ENCODE measurements at places on chromosomes 6 and 20.

DNA sequence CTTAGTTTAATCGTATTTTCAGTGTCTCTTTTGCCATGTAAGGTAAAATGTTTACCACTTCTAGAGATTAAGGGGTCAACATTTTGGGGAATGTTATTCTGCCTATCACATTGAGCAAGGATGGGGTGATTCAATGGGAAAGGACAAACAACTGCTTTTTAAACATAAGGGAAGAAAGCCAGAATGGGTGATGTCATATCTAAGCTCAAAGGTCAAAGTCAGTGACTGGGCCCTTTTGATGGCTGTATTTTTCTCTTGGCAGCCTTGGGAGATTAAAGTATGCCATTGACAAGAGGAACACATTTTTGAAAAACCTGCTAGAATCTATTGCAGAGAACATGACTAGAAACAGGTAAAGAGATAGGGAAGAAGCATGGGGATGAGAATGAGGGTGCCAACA, 477.3 kb upstream of the IRAK1BP1 start:
- DNase-seq = no peak

GRCh38 chr6:150987855-150988464, 122.5 kb downstream of the MTHFD1L start:
- no peak for DNase-seq

GRCh38 chr20:54138427-54138826, 35.4 kb downstream of the CYP24A1 start:
- no peak for DNase-seq

DNA sequence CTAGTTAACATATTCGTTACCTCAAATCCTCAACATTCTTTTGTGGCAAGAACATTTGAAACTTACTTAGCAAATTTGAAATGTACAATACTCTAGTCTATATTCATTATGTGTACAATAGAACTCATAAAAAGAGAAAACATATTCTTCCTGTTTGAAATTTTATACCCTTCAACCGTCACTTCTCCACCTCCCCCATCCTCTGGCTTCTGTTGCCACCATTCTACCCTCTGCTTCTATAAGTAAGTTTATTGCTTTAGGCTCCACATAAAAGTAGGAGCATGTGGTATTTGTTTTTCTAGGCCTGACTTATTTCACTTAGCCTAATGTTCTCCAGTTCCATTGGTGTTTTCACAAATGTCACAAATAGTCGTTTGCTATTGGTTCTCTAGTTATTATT, 205.3 kb downstream of the TENT5A start:
- DNase-seq = no peak

GRCh38 chr6:10141746-10142443, 273.0 kb downstream of the TFAP2A start:
- no peak for DNase-seq

GRCh38 chr20:34946661-34947060, 8.9 kb downstream of the GSS start:
- DNase-seq = no peak

DNA sequence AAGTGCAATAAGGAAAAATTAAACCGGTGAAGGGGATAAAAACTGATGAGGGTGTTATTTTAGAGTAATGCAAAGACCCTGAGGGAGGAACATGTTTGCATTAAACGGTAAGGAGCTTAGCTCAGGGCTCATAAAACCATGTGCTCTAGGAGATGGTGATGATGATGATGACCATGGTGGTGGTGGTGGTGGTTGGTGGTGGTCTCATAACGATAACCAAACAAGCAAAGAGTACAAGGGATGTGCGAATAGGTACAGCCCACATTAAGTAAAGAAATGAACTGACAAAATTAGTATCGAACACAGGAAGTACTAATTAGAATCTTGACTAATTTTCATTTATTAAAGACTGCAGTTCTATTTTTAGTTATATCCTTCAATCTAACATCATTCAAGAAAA, 139.1 kb downstream of the ATXN1 start:
- DNase-seq = no peak

GRCh38 chr6:36793296-36793912, 45.8 kb downstream of the CPNE5 start:
- no peak for DNase-seq

DNA sequence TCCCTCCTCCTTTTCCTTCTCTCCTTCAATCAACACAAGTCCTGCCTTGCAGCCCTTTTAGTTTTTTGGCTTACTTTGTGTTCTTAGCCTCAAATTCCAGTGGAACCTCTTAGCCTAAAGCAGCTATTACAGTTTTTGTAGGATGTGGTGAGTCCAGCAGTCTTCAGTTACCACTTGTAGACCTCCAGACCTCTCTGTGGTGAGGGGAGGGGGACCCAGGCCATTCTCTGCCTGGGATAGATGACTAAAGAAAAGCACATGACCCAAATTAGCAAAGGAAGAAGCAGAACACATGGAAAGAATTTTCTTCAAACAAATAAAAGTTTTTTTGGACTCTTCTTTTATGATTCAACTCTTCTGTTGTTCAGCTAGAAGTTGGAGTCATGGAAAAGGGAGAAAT, 246.5 kb downstream of the HAO1 start:
- no peak for DNase-seq

GRCh38 chr6:119158057-119158848, 79.8 kb upstream of the FAM184A start:
- DNase-seq = no peak

DNA sequence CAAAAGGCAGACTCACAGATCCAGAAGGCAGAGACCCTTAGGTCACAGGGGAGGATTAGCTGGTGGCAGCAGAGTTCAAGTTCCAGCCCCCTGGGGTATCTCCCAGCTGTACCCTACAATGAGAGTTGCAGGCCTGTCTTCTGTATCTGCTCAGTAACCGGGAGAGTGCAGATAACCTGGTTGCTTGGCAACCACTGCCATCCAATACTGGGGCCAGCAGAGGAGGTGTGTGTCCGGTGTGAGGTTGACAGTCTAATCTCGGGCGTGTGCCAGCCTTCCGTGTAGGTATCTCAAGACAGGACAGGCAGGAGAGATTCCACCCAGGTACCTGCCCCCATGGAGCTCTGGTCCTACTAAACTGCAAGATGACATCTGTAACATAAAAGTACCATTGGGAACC, 56.6 kb upstream of the TBC1D7 start:
- DNase-seq = peak; percentile 26

DNA sequence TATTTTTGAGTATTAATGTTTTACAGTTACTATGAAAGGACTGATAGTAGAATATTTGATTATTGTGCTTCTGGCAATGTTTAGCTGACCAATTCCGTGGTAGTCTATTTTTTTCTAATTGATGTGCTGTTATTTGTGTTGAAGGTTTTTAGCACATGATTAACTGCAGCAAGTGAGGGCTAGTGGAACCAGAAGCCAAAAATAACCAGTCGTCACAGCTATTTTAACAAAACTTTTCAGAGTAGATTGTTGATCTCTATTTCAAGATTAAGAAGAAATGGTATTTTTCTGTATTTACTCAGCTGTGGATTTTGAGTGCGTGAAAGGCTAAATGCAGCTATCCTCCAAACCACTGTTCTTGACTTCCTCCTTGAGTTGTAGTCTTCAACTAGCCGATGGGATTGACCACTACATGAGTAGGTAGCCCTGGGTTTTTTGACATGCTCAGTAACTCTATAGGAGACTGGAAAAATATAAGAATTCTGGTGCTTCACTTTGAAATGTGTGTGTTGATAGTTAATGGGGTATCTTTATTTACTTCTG, 258.0 kb downstream of the ZFAND3 start:
- DNase-seq = no peak

DNA sequence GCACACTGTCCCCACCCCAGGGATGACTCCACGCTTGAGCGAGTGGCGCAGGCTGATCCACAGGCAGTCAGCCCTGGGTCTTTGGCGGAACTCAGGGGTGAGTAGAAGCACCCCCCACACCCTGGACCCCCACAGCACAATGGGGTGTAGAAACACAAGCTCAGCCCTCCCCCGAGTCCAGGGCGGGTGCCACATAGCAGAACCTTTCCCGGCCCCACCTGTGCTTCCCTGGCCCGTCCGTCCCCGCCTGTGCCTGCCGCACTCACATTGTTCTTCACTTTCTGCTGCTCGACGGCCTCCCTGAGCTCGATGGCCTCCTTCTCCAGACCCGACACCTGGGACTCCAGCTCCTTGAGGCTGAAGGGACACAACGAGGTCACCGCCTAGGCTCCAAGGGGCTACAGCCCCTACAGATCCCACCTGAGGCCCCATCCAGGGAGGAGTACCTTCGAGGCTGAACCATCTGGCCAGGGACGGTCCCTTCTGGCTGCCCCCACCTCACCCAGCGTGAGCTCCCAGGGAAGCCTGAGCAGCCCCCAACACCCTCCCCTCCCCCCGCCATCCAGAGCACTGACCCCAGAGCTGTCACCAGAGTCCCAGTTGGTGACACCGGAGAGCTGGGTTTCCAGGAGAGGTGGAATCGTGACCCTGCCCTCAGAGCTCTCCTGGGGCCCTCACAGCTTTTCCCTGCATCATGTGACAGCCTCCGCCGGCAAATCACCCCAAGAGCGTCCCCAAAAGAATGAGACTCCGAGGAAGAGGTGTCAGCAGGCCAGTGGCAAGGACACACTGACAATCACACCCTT, 55.6 kb downstream of the DSTN start:
- no peak for DNase-seq

- DNase-seq = no peak
Measured at GRCh38 chr20:24608926-24609667, 139.7 kb downstream of the SYNDIG1 start.

GRCh38 chr6:157539421-157539822, 158.4 kb downstream of the ZDHHC14 start:
- no peak for DNase-seq

DNA sequence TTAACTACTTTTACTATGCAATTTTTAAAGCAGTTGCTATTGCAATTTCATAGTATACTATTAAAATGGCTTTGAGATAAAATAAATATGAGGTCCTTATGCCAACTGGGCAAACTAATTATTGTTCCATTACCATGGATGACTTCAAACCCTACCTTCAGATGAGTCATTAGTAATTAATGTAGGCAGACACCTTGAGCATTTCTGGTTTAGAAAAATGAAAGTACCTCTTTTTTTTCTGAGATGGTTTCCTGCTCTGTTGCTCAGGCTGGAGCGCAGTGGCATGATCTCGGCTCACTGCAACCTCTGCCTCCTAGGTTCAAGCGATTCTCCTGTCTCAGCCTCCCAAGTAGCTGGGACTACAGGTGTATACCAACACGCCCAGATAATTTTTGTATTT, 11.9 kb downstream of the ASF1A start:
- no peak for DNase-seq

DNA sequence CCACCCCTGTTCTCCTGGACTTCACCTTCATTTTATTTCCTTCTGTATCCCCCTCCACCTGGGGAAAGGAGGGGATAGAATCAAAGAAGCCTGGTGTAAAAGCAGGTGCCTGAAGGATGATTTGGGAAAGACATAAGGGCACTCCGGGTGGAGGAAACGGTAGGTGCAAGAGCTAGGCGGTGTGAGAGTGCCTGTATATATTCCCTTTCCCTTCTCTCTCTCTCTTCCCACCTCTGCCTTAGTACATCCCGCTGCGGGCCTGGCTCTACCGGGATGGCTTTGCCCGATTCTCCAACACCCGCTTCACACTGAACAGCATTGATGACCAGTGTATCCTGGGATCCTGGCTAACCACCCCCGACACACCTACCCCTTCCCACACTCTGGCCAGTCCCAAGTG, 26.2 kb downstream of the PDRG1 start:
- DNase-seq = no peak

DNA sequence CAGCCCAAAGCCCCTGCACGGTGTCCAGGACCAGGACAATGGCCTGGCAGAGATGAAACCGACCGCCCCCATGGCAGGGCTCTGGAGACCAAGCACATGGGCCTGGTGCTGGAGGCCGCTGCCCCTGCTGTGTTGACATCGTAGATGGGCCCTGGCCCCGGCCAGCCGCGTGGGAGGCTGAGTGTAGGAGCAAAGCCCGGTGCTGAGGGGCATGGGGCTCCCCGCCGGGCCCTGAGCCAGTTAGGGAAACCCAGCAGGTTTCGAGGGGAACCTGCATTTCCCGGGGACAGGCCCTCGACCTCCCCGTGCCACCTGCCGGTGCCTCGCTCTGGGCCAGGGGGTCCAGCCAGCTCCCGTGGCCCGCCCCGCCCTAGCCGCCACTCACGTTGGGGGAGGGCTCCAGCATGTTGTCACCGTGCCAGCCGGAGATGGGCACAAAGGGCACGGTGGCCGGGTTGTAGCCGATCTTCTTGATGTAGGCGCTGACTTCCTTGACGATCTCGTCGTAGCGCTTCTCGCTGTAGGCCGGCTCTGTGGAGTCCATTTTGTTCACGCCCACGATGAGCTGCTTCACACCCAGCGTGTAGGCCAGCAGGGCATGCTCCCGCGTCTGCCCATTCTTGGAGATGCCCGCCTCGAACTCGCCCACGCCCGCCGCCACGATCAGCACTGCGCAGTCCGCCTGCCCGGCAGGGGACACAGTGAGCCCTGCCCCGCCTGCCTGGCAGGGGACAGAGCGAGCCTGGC, 4.3 kb downstream of the EEF1A2 start:
- DNase-seq = no peak

DNA sequence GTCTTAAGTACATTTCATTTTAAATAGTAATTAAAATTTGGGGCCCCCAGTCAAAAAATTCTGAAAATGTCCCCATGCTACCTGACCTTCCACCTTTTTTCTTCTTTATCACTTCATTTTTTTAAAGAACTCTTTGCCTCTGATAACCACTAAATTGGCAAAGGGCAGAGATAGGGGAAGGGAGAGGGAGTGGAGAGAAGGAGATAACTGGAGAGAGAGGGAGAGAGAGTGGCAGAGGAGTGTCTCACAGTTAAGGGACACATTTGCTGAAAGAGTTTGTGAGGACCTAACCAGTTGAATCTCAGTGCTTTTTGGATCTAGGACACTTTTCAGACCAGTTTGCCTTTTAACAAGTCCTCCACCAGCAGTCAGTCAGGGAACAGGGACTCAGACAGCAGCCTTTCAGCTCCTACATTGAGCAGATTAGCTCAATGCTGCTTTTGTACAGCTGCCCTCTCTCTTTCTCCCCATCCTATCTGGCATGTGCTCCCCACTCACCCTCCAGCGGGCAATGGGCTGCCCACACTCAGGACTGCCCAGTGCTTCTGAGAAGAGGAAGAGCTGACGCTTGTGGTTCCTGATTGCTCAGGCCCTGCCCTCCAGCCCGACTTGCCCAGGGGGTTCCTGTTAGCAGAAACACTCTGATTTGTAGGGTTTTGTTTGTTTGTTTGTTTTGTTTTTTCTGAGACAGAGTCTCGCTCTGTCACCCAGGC, 14.4 kb downstream of the ARMC2 start:
- no peak for DNase-seq

DNA sequence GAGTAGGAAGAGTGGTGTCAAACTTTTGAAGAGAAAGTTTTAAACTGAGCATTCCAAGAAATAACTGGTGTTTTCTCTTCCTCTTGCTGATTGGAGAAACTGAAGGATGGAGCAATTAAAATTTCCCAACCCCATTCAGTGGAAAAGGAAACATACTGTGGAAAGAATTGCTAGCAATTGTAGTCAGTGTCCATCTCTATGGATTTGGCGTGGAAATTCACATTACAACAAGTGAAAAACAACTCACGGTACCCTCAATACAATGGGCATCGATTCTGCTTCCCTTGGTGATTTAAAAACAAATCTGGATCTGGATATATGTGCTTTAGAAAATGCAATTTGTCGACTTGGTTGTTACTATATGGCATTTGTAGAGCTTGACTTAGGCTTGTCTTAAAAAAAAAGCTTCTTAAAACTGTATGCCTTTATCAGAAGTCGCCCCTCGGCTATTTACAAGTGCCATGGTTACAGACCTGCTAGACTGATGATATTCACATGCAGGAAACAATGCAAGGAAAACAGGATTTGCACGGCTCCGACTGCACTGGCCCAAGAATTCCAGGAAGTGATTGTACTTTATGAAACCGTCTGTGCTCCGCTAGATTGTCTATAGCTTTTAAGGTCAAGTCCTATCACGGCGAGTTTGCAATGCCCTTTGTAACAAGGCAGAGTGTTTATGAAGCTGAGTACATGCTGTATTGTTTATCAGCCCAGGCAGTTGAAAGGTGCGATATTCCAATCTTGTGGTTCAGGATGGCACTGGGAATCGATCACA, 131.7 kb upstream of the PHACTR1 start:
- DNase-seq = no peak
